B cell (primary cell): ENCODE measurements at places on chromosomes 2 and 18. TPM values are rescaled to one million over a fixed set of nuclear protein-coding genes. Genes with fewer than 3 reads are reported as not detected.

RPL37A gene
- 3,163 and 3,456 TPM in 2 replicates for total RNA-seq

RAB10 gene
- total RNA-seq, result 64.1 and 66.7 TPM in 2 replicates

SLC11A1 gene
- 6.5 and 7.0 TPM in 2 replicates for total RNA-seq

MAL gene
- 0.74 TPM in 1 of 2 replicates, not detected in the other for total RNA-seq

EFEMP1 gene
- total RNA-seq, result not detected in 2 replicates

MAPK4 gene
- not detected in 2 replicates for total RNA-seq

KHK gene
- 4.0 and 5.5 TPM in 2 replicates for total RNA-seq

MTHFD2 gene
- total RNA-seq, result 17.4 and 18.0 TPM in 2 replicates

CDH19 gene
- not detected in 2 replicates for total RNA-seq

NDUFV2 gene
- 135 and 137 TPM in 2 replicates for total RNA-seq

SLC9A4 gene
- total RNA-seq, result 0.07 and 0.20 TPM in 2 replicates

PCARE gene
- total RNA-seq, result not detected in 2 replicates

CCDC85A gene
- total RNA-seq, result not detected in 2 replicates

RAB27B gene
- total RNA-seq, result 0.07 and 0.39 TPM in 2 replicates

IL1R1 gene
- total RNA-seq, result not detected in 2 replicates

GKN1 gene
- not detected in 2 replicates for total RNA-seq

ABCG8 gene
- not detected in 2 replicates for total RNA-seq

FTCDNL1 gene
- total RNA-seq, result 1.6 and 1.9 TPM in 2 replicates

TCF7L1 gene
- 0.53 and 0.67 TPM in 2 replicates for total RNA-seq

SALL3 gene
- total RNA-seq, result not detected in 2 replicates

REG1B gene
- not detected in 2 replicates for total RNA-seq

POTEE gene
- 0.07 TPM in 2 replicates for total RNA-seq

CIB4 gene
- total RNA-seq, result not detected in 2 replicates

TTC31 gene
- 69.4 and 72.3 TPM in 2 replicates for total RNA-seq

UGT1A5 gene
- not detected in 2 replicates for total RNA-seq

MGAT4A gene
- 28.9 and 32.7 TPM in 2 replicates for total RNA-seq

VWA3B gene
- not detected in 2 replicates for total RNA-seq

STAT4 gene
- total RNA-seq, result 58.9 and 62.1 TPM in 2 replicates

ABCB6 gene
- 10.5 and 12.3 TPM in 2 replicates for total RNA-seq

IL36G gene
- total RNA-seq, result not detected in 2 replicates

C2orf66 gene
- total RNA-seq, result not detected in 2 replicates

SIX3 gene
- total RNA-seq, result not detected in 2 replicates

TUBA4B gene
- total RNA-seq, result not detected in 2 replicates

NFATC1 gene
- 108 and 120 TPM in 2 replicates for total RNA-seq

EGR4 gene
- total RNA-seq, result 0.30 and 0.41 TPM in 2 replicates
